Activated naive CD4-positive, alpha-beta T cell treated with anti-CD3 and anti-CD28 coated beads for 36 hours (primary cell): ENCODE measurements at places on chromosomes 3 and 15.
A peak's percentile ranks its signal among the peaks of the same experiment; 100 is the strongest.

DNA sequence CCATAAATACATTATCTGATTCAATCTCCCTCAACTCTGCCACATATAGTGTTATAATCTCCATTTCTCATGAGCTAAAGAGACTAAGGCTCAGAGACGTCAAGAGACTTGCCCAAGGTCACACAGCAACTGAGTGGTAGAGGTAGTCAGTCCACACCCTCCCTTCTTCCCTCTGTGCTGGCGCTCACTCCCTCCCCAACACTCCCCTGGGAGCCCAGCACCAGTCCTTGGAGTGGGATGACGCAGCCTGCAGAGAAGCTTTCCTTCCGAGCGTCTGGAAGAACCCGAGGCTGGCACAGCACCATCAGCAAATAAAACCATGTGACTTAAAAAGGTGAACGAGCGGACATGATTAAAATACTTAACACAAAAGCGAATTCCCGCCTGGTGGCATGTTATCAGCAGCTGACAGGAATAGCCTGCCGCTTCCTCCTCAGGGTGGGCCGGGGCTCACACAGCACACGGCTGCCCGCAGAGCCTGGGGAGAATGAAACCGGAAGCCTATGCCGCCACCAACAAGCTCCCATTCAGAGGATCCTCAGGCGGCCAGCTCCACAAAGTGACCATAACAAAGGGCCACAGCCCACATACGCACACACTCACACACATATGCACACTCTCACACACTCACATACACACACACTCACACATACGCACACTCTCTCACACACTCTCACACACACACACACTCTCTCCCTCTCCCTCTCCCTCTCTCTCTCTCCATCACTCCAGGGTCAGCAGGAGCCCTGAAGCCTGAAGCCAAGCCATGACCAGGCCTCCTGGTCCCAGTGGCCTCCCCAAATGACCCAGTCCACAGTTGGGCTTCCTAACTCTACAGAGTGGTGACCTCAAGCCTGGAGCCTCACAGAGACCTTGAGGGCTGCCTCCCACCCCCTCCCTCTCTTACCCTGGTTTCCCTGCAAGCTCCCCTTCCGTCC lies 120.5 kb downstream of the XXYLT1 start:
- peak overlapping the region; percentile 36 for H3K27ac ChIP-seq
- peaks cover 6% of the 10 kb centered on the region for H3K27me3 ChIP-seq
- DNase-seq = no peak

DNA sequence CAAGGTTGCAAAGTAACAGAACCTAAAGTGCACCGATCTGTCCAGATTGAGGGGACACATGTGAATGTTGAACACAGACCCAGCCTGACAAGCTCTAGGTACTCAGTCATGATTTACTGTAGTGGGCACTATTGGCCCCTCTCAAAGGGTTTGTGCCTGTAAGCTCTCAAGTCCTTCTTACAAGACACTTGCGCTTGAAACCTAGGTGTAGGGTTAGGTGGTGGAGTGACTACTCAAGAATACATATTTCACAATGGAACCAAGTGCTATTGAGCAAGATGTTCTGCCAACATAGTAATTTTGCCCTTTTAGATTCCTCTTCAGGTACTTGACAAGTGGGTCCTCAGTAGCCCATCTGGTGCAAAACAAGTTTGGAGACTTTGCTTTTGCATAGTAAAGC lies 169.9 kb downstream of the AKAP13 start:
- H3K27me3 ChIP-seq = no peaks in the 10 kb centered on the region
- H3K4me3 ChIP-seq = no peak overlapping the region
- H3K36me3 ChIP-seq = peaks cover 13% of the 10 kb centered on the region
- DNase-seq = no peak

DNA sequence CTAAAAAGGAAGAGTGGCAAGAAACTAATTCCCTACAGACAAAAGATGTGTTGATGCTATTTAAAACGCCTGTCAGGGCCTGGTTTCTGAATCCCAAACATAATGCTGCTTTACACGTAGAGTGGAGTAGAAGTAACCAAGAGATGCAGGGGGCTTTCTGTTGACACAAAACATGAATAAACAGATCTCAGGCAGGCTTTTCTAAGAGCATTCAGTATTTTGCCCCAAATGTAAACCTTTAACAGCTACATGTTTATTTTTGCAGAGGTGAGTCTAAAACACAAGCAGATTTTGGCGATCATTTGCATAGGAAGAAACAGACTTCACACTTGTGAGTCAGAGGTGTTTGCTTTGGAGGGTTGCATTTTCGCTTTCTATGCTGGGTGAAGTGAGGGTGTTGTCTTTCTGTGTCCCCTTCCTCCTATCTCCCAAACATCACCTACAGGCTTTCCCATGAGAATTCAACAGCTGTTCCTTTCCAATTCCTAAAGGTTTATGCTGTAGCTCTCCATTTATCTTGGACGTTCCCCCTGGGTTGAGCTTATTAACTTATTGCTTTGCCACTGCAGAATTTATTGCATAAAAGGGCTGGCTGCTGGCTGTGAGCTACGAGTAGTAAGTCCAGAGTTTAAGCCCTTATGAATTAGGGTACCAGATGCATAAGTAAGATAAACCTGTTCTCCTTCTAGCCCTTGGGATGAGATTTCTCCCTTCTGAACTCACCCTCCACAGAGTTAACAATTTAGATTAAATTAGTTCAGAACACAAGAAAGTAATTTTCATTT lies 156.7 kb downstream of the DIPK2A start:
- peaks cover 6% of the 10 kb centered on the region for H3K27me3 ChIP-seq
- no peak overlapping the region for H3K27ac ChIP-seq
- no peaks in the 10 kb centered on the region for H3K4me1 ChIP-seq
- DNase-seq = no peak
- H3K36me3 ChIP-seq = no peaks in the 10 kb centered on the region

- H3K4me1 ChIP-seq = peaks cover 39% of the 10 kb centered on the region
- H3K27me3 ChIP-seq = no peaks in the 10 kb centered on the region
- peaks cover 2% of the 10 kb centered on the region for H3K36me3 ChIP-seq
- no peak overlapping the region for H3K4me3 ChIP-seq
- no peak for DNase-seq
- H3K27ac ChIP-seq = no peak overlapping the region
Observed at GRCh38 chr3:53016236-53016635, 29.6 kb downstream of the SFMBT1 start.
